CD4-positive, alpha-beta T cell treated with Interleukin-21 for 1 hour (primary cell): ENCODE measurements at places on chromosomes 11 and 22.
A peak's percentile ranks its signal among the peaks of the same experiment; 100 is the strongest.

DNA sequence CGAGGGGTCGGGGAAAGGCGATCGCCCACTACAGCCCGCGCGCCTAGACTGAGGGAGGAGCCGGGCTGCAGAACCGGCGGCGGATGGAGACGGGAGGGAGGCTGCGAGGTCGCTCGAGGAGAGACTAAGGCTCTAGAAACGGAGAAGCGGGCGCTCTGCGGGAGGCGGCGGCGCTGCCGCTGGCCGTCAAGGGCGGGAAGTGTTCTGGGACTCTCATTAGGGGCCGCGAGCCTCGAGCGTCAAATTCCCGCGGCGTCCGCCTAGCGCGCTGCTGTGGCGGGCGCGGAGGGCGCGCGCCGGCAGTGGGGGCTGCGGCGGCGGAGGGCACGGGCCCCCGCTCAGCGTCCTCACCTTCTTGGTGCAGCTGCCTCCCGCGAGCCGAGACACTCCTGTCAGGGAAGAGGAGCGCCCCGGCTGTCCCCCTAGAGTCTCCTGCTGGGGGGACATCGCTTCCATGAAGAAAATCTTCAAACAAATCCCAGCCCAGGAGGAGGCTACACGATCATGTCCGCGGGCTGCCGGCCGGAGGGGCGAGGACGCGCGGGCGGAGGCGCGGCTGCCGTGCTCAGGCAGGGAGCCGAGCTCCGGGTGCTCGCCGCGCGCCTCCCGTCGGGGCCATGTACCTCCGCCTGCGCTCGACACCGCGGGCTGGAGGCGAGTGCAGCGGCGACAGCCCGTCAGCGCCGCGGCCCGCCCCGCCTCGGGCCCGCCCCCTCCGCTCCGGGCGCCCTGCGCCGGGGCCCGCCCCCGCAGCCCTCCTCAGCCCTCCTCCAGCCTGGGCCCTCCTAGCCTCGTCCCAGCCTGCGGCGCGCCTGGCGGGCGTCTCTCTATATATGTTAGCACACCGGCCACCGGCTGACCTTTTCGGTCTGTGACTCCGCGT is at the start of gene ARHGAP20:
Gene ARHGAP20 (minus strand): TSS at position 662 of the 883 bp plus-strand sequence. CDS start 206 bp downstream, at position 456.
- DNase-seq = peak; percentile 27

DNA sequence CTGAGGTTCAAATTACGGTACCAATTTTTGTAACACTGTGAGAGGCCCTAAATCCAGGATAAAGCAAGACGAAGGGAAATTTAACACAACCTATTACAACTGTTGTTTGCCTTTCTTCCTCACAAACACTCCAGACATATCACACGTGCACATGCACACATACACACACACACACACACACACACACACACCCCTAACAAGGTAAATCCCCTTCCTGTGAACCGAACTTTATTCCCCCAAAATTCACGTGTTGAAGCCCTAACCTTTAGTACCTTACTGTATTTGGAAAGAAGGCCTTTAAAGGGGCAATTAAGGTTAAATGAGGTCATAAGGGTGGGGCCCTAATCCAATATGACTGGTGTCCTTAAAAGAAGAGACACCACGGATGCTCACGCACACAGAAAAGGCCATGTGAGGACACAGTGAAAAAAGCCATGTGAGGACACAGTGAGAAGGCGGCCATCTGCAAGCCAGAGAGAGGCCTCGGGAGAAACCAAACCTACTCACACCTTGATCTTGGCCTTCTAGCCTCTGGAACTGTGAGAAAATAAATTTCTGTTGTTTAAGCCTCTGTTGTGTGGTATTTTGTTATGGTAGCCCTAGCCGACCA is 1.8 kb downstream of the SERGEF start:
- peak; percentile 27 for DNase-seq

- no peak for DNase-seq
Measured at GRCh38 chr11:121870206-121871045, 245.6 kb downstream of the BLID start.

- DNase-seq = no peak
Measured at GRCh38 chr11:102661040-102661439, 35.9 kb upstream of the MMP20 start.

GRCh38 chr11:74611369-74611861 is 19.0 kb downstream of the POLD3 start:
- DNase-seq = no peak

DNA sequence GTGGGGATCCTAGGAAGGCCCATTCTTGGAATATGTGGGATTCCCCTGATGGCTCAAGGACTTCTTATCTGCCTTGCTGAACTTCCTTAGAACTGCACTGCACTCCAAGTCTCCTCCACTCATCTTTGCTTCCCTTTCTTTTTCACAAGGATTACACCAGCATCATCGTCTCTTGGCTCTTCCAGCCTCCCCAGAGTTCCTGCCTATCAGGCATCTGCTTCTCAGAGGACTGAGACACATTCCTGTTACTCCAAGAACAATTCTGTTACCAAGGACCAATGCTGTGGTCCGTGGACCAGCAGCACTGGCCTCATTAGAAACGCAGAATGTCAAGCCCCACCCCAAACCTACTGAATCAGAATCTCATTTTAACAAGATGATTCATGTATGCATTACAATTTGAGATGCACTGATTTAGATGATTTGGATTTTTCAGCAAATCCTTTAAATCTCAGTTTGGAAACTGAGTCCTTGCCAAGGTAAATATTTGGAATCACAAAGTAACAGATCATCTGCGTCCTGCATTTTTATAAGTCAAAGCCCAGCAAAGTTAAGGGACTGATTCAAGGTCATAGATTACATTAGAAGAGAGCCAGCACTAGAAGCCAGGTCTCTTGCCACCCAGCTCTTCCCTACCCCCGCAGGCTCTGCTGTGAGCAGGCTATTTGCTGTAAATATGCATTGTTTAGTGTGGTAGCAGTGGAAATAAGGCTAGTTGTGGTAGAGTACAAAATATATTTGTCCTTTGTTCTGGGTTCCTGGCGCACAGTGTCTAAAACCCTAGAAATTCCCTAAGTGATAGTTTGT is 110.9 kb downstream of the SWAP70 start:
- DNase-seq = no peak

- DNase-seq = peak; percentile 21
Measured at GRCh38 chr11:69311767-69312385, 17.9 kb downstream of the MYEOV start.

GRCh38 chr11:115199481-115200069 is 304.6 kb downstream of the CADM1 start:
- no peak for DNase-seq

GRCh38 chr22:19819911-19820879 is 34.5 kb downstream of the GNB1L start:
- DNase-seq = no peak

- no peak for DNase-seq
Measured at GRCh38 chr11:106262852-106263251, 185.4 kb downstream of the AASDHPPT start.

DNA sequence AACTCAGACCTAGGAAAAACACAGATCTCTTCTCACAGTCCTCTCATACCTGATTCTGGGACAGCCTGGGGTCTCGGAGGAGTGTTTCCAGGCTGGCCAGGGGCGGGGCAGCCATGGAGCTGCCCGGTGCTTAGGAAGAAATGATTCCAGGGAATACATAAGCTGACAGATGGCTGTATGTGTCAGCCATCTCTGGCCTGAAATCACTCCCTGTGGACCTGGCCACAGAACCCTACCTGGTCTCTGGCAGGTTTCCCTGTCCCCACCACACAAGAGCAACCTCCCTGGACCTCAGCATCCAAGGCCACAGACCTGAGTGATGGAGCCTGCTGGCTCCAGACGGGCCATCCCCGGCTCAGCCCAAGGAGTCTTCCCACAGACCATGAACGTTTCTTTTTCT is 10.0 kb downstream of the GGA1 start:
- no peak for DNase-seq

GRCh38 chr11:13259374-13259773 is 18.2 kb upstream of the BMAL1 start:
- DNase-seq = no peak

- peak; percentile 19 for DNase-seq
Measured at GRCh38 chr11:57426439-57426928, 437 bp downstream of the SLC43A3 start.

- no peak for DNase-seq
Measured at GRCh38 chr22:46201059-46201757, 48.9 kb downstream of the CDPF1 start.

GRCh38 chr11:60810569-60810968 is 25.4 kb downstream of the MS4A10 start:
- no peak for DNase-seq
